Progenitor cell of endocrine pancreas (in vitro differentiated cells): ENCODE measurements at places on chromosomes 11 and 22. TPM values are rescaled to one million over a fixed set of nuclear protein-coding genes. Genes with fewer than 3 reads are reported as not detected.

PARVA gene
- total RNA-seq, result 49.3 and 50.2 TPM in 2 replicates

FOLR3 gene
- 0.98 TPM in 1 of 2 replicates, not detected in the other for total RNA-seq

THY1 gene
- total RNA-seq, result 0.44 and 0.62 TPM in 2 replicates

RAB39A gene
- 2.8 and 2.9 TPM in 2 replicates for total RNA-seq

OR52H1 gene
- total RNA-seq, result 0.26 TPM in 1 of 2 replicates, not detected in the other

ELF5 gene
- 1.8 and 2.1 TPM in 2 replicates for total RNA-seq

OR5P2 gene
- 0.47 TPM in 1 of 2 replicates, not detected in the other for total RNA-seq

OR2D2 gene
- total RNA-seq, result 0.53 TPM in 1 of 2 replicates, not detected in the other

SREBF2 gene
- total RNA-seq, result 154 and 156 TPM in 2 replicates

KRTAP5-8 gene
- 0.24 TPM in 1 of 2 replicates, not detected in the other for total RNA-seq

EIF4G2 gene
- 1,076 and 1,126 TPM in 2 replicates for total RNA-seq

BIRC3 gene
- total RNA-seq, result 0.29 and 0.36 TPM in 2 replicates

TCF20 gene
- 66.1 and 68.5 TPM in 2 replicates for total RNA-seq

LRRC74B gene
- total RNA-seq, result 0.40 and 0.72 TPM in 2 replicates

CRYAB gene
- total RNA-seq, result 1.2 TPM in 1 of 2 replicates, not detected in the other

TRIOBP gene
- total RNA-seq, result 73.0 and 78.7 TPM in 2 replicates

GRIA4 gene
- 1.3 and 1.8 TPM in 2 replicates for total RNA-seq

FRMD8 gene
- total RNA-seq, result 27.3 and 27.5 TPM in 2 replicates

ALDH3B2 gene
- total RNA-seq, result 0.67 and 1.6 TPM in 2 replicates

SLC1A2 gene
- 0.07 and 0.44 TPM in 2 replicates for total RNA-seq

DGCR2 gene
- total RNA-seq, result 87.1 and 89.1 TPM in 2 replicates

KCNJ5 gene
- 0.78 and 1.1 TPM in 2 replicates for total RNA-seq

FAM83F gene
- total RNA-seq, result 19.8 and 21.3 TPM in 2 replicates

NDUFV1 gene
- 137 and 150 TPM in 2 replicates for total RNA-seq

CENPM gene
- total RNA-seq, result 16.4 and 16.9 TPM in 2 replicates

CCDC34 gene
- 25.9 and 32.2 TPM in 2 replicates for total RNA-seq

TYR gene
- total RNA-seq, result not detected in 2 replicates

RBMXL2 gene
- total RNA-seq, result 0.14 TPM in 1 of 2 replicates, not detected in the other

LRFN4 gene
- total RNA-seq, result 19.6 and 20.2 TPM in 2 replicates

C11orf87 gene
- 1.4 and 2.0 TPM in 2 replicates for total RNA-seq

DEUP1 gene
- total RNA-seq, result 1.7 TPM in 2 replicates

GAS2 gene
- total RNA-seq, result 14.5 and 16.0 TPM in 2 replicates

GLYATL1 gene
- total RNA-seq, result 23.6 and 25.3 TPM in 2 replicates

LRP4 gene
- total RNA-seq, result 8.7 and 11.0 TPM in 2 replicates

TBX1 gene
- total RNA-seq, result 4.2 and 5.9 TPM in 2 replicates

SCUBE1 gene
- total RNA-seq, result 4.5 and 9.1 TPM in 2 replicates

CHID1 gene
- total RNA-seq, result 79.1 and 87.0 TPM in 2 replicates
